ENCODE measurements at places on chromosomes 1 and 21.
A peak's percentile ranks its signal among the peaks of the same experiment; 100 is the strongest.

DNA sequence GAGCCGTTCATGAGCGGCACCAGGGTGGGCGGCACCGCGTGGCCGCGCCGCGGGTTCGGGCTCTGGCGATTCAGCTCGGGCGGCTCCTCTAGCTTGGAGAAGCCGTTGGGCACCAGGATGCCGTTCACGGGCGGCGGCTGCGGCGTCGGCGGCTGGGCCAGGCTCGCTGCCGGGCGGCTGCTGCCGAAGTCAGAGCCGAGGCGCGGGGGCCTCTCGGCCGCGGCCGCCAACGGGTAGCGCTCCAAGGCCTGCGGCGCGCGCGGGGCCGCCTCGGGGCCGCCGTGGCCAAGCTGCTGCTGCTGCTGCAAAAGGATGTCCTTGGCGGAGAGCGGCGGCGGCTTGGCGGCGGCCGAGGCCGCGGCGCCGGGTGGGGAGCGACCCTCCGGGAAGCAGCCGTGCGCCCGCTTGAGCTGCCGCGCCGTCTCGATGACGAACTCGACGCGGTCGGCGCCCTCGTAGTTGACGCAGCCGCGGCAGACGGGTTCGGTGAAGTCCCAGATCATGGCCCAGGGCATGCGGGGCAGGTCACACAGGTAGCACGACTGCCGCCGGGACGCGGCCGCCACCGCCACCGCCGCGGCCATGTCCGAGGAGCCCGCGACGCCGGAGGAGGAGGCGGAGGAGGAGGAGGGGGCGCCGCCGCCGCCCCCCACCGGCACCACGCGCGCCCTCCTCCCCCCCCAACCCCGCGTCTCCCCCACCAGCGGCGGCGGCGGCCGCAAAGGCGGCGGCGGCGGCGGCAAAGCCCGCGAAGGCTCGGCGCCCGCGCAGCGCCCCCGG, 877 bp downstream of the IRF2BP2 start:
- DNase-seq, result peak; percentile 41

DNA sequence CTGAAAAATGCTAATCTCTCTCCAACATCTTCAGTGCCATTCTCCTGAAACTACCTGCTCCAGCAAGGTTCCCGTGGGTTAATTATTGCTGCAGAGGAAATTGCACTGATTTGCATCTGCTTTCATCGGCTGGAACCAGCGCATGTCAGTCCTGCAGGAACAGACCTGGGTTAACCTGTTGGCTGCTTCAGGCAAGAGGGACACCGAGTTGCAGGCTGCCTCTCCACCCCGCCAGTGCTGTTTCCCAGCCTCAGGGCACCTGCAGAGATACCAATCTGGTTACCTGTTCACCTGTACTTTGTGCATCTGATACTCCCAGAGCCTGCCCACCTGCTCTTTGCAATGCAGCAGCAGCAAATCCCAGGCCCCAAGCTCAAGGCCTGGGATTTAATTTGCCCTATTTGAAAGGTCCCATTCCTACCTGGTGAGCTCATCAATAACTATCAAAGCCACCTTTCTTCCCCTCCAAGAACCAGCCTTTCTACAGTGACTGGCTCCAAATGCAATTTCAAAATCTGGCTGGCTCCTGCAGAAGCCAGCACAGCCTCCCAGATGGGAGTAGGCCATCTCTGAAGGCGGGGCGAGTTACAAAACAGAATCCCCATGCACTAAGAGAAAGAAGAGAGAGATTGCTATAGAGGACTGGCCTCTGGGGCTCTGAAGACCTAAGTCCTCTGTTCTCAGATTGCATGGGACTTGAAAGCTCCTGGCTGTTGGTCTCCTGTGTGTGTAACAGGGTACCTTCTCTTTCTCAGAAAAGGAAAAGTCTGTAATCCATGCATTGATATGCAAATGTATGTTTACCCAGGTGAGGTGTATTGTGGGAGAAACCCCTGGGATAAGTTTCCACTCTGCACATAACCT, 67.8 kb downstream of the TOMM20 start:
- no peak for DNase-seq

DNA sequence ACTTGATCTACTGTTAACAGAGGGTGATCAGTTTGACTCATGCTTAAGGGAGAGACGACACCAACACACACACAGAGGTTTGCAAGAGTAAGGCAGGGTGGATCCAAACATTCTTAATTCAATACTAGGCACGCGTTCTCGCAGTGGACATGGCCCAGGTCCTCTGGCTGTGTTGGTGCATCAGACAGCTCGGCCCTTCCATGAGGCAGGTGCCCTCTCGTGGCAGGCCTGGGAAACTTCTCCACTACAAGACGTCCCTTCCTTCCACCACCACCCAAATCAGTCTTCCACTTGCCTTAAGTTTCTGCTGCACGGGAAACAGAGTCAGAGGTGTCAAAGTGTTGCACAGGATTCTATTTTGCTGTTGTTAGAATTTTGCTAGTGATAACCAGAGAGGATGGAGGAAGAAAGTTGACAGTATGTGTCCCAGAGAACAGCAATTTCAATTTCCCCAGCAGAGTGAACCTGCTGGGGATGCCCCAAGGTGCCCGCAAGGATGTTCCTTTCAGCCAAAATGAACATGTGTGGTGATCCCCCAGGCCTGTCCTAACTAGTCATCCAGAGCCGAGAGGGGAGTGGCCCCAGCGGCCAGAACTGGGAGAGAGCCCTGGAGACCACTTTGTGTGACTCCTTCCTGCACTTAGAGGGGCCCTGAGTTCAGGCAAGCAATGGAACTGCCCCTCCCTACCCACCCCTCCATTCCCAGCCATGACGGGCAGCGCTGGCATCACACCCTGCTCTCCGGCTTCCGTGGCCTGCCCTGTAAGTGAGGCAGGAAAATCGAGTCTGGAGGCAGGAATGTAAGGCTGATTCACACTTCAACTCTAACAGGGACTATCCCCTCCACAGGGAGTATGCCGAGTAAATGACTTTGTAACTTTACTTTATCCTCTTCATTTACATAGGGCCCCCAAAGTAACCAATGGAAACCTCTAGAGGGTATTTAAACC, 34.8 kb downstream of the MX1 start:
- DNase-seq, result peak; percentile 14

GRCh38 chr1:225409051-225409450, 18.8 kb downstream of the LBR start:
- DNase-seq, result no peak

GRCh38 chr1:64861611-64862010, 104.7 kb downstream of the JAK1 start:
- no peak for DNase-seq

DNA sequence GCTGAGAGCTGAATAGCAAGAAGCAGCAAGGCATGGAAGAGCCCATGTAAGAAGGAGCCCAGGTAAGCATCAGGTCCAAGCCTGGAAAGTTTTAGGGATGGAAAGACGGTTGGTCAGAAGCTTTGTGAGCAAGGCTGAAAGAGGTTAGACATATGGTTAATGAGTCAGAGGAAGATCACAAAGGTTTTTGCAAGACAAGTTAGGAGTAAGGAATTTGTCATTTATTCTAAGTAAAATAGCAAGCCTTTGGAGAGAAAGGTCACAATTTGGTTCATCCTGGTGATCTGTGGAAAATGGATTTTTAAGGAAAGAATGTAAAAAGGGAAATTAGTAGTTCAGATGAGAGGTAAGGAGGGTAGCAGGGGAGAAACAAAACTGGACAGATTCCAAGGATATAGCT, 106.7 kb downstream of the DPYD start:
- no peak for DNase-seq

DNA sequence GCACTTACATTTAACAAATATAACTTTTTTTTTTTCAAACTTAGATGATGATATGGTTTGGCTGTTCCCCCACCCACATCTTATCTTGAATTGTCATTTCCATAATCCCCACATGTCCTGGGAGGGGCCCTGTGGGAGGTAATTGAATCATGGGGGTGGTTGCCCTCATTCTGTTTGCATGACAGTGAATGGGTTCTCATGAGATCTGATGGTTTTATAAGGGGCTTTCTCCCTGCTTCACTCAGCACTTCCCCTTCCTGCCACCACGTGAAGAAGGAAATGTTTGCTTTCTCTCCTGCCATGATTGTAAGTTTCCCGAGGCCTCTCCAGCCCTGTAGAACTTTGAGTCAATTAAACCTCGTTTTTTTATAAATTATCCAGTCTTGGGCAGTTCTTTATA, 432.6 kb downstream of the AMY1C start:
- DNase-seq, result no peak

DNA sequence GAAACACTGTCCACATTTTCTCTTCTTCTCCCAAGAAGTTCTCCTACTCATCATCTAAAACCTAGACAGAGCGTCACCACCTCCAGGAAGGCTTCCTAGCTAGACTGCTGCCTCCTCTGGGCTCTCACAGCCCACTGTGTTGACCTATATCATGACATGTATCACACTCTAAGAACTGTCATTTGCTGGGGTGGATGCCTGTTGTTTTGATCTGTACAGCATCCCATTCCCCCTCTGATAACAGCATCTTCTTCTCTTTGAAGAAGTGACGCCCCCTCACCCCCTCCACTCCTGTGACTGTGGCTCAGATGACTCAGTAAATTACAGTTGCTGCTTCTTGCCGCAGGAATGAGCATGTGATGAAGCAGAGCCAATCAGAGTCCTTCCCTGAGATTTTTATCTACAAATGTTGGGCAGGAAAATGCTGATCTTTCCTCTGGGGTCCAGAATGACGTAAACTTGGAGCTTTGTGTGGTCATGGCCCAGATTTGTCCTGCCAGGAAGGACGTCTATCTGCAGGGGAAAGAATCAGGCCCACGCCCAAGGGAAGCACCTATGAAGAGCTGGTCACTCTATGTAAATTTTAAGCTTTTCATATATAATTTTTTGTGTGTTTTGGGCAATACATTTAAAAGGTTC, 28.0 kb upstream of the FOXO6 start:
- no peak for DNase-seq

DNA sequence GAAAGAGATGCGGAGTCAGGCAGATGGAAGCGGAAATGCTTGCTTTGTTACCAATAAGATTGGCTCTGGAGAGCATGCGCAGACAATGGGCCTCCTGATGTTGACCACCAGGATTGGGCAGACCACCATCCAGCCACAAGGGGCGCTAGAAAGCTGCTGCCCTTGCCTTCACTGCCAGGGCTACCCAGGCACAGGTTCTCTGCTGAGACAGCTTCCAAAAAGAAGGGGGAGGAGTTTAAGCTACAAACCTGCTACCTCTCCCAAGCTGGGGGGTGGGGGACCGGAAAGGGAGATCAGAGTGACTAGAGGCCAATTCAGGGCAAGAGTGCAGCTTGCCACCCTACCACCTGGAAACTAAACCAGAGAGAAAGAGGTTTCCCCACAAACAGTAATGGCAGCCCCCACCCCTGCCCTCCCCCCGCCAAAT, 369.7 kb downstream of the RRAGC start:
- peak; percentile 1 for DNase-seq

GRCh38 chr1:92484472-92485380, 2.0 kb downstream of the GFI1 start:
- DNase-seq, result peak; percentile 60

GRCh38 chr1:67749844-67750690, 65.1 kb downstream of the GADD45A start:
- no peak for DNase-seq

DNA sequence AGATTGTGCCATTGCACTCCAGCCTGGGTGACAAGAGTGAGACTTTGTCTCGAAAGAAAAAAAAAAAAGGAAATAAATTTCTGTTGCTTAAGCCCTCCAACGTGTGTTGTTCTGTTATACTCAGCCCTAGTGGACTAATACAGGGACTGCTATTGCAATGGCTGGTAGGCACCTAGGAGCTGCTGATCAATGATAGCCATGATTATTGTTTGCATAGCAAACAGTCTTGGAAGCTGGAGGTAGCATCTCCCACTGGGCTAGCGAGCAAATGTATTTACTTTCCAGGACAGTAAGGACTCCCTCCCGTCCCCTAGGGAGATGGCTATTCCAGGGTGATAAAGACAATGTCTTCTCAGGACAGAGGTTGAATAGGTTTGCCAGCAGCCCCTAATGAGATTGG, 13.5 kb upstream of the TNFRSF8 start:
- DNase-seq, result no peak

DNA sequence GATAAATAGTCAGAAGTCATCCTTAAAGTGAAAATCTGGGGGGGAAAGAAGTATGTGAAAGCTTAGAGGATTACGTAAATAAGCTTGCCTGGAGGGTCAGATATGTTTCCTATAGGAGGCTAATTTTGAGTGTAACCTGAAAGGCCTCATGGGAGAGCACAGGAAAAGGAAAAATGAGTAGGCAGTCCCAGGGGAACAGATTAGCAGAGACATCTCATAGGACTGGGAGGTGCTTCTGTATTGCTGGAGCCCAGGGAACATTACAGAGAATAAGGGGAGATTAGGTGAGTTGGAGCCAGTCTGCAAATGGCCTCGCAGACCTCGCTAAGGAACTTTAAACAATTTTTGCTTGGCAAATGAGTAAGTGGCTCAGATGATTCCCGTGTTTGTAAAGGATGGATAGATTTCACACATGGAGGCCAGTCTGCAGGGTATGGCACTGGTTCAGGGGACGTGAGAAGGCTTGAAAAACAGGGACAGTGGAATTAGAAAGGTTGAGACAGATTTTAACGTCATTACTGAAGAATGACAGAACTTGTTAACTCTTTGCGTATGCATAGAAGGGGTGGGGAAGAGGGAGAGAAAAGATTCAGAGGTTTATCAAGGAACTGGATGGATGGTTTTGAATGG, 149.1 kb downstream of the GREM2 start:
- DNase-seq, result no peak

GRCh38 chr1:98260839-98261238, 340.0 kb upstream of the DPYD start:
- no peak for DNase-seq

DNA sequence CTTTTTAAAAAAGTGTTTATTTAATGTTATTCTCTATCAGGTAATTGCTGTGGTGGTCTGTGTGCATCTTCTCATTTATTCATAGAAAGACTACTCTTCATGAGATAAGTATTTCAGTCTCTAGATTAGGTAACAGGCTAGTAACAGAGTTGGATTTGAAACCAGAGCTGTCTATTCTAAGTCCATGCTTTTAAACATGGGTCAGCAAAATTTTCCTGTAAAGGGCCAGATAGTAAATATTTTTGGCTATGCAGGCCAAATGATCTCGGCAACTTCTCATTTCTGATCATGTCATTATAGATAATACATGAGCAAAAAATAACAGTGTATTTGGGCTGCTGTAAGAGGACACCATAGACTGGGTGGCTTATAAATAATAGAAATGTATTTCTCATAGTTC, 485.6 kb upstream of the ZRANB2 start:
- no peak for DNase-seq

- no peak for DNase-seq
Measured at GRCh38 chr1:41020654-41021053, 871 bp downstream of the SLFNL1 start.

GRCh38 chr1:19006837-19007271, 50.4 kb upstream of the IFFO2 start:
- no peak for DNase-seq

DNA sequence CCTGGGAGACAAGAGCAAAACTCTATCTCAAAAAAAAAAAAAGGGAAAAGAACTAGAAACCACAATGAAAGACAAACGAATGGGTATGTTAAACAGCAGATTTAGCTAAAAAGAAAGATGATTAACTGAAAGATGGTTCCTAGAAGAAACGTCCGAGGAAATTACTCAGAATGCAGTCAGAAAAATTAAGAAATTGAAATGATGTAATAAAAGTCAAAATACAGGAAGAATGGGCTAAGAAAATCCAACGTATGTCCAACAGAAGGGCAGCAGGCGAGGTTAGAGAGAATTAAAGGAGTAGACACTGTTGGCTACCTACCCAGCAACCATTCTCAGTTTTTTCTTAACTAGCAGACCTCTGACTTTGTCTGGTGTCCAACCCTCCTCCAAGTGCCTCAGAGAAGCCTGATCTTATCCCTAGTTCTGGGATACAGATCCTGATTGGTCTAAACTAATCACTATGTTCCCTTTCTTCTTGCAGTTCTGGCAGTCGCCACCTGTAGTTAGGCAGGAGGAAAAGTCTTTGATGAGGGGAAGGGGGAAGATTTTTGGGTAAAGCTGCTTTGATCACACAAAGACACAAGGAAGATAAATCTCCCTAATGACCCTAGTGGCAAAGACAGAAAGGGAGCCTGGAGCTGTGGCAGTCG, 25.7 kb downstream of the GPR161 start:
- DNase-seq, result no peak
